ENCODE measurements at places on chromosomes 1 and 21. TPM values are rescaled to one million over a fixed set of nuclear protein-coding genes. Genes with fewer than 3 reads are reported as not detected.

TSTD1 gene
- total RNA-seq: 34.8 TPM

MUTYH gene
- total RNA-seq: 22.3 TPM

COPA gene
- 425 TPM for total RNA-seq

KIRREL1 gene
- 97.7 TPM for total RNA-seq

SH3D21 gene
- total RNA-seq: 4.7 TPM

AMY1A gene
- total RNA-seq: not detected

KIAA0040 gene
- total RNA-seq: 0.17 TPM

SLAMF6 gene
- not detected for total RNA-seq

OR2T11 gene
- not detected for total RNA-seq

ERMAP gene
- total RNA-seq: 19.6 TPM

PAQR6 gene
- 0.66 TPM for total RNA-seq

CD1E gene
- not detected for total RNA-seq

GUCA2B gene
- total RNA-seq: not detected

CGN gene
- not detected for total RNA-seq

KIF26B gene
- total RNA-seq: 0.87 TPM

TRMT1L gene
- 26.1 TPM for total RNA-seq

SMPDL3B gene
- not detected for total RNA-seq

CYP4Z1 gene
- total RNA-seq: not detected
